ENCODE measurements at places on chromosomes 2 and 18.

- DNase-seq: no peak
Observed at GRCh38 chr2:174878537-174879147, 114.4 kb upstream of the CHRNA1 start.

DNA sequence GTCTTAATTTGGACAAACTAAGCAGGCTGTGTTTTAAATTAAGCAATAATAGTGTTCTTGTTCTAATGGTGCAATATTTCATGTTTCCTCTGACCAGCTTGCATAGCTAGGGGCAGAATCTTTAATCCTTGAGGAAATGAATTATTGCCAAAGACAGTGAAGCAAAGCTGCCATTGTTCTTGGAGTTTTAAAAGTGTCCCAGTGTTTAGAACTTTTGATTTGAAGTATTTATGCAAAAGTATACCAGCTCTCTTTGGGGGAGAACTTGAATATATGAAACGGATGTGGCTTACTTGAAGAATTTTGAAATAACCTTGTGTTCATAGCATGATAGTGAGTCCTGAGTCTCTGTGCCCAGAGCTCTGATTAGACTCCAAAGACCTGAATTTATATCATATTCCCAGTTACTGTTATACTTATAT, 33.4 kb downstream of the ITGA6 start:
- no peak for DNase-seq

DNA sequence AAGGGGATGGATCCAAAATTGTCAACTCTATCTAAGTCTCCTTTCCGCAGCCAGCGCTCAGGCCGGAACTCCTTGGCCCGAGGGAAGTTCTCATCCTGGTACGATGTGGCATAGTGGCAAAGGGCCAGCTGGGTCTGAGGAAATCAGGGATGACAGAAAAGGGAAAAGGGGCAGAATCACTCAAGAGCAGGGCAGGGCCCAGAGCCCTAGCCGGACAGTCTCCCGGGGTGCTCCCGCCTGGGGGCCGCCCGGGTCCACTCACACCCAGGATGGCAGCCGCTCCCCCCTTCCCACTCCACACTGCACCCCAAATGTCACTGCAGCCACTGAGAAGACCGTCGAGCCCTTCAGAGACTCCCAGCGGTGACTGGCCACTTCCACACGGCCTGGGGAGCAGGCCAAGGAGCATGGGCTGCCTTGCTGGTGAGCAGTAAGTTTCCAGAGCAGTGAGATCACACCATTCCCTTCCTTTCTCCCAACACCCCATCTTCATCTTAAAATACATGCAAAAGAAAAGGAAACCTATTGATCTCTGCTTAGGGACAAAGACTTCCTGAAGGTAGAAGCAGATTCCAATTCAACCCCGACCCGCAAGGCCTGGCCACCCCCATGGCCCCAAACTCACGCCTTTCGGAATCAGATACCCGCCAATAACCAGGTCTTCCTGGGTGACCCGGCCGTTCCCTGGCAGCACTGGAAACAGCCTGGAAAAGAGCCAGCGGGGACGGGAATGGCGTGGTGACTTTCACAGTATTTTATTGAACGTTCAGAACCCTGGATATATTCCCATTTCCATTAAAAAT, 26.7 kb downstream of the CYP27C1 start:
- no peak for DNase-seq

DNA sequence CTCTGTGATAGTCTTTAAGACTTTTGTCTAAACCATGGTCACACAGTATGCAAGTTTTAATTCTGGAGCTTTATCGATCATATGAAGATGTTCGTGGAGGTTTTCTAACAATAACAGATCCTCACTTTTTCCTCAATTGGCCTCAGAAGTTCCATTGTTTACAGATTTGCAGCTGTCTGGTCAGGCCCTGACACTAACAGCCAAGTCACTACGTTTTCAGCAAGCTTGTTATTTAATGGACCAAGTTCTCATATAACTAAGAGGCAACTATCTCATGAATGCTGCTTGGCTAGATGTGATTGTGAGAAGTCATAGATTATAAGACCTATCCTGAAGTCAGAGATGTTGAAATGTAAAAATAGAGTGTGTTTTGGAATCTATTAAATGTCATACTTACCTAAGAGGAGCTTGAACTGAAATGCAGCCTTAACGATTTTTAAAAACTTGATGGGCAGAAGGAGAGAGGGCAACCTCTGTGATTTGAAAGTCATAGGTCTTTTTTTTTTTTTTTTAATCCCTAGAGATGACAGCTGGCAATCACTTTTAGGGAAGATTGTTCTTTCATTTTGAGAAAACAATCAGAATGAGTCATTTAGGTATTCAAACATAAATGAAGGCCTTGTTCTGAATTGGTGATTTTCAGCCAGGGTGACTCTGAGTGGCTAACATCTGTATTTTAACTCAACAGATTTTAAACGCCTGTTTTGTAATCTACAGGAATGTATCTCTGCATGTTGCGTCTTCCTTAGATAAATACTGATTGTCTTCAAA, 48.4 kb upstream of the NEMP2 start:
- DNase-seq: no peak

- DNase-seq: no peak
Observed at GRCh38 chr2:234679741-234680687, 183.1 kb upstream of the ARL4C start.

DNA sequence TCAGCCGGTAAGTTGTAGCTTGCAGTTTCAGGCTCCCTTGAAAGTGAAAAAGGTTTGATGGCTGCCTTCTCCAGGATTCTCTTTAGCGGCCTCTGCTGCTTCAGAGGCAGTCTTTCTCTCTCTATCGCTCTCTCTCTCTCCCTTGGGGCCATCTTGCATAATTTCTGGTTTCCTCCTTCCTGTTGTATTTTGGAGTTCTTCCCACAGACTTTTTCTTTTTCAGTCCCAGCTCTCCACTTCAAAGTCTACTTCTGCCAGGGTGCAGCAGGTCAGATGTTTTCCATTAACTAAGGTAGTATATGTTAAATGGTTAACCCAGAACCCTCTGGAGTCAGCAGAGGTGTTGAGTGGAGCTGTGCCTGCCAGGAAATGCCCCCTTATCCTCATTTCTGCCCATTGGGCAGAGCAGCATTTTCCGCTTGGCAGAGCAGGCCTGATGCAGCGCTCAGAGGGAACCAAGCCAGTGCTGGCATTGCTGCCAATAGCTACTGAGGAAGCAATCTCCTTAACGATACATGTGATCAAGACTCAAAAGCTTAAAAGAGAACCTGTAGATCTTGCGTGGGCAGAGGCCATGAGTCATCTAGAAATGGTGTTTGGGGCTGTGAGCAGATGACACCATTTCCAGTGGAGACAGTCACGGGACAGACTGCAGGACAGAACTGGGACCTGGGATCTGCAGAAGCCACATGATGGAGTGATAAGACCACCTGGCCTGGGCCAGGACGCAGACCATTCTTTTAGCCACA, 20.8 kb downstream of the DBI start:
- no peak for DNase-seq

- no peak for DNase-seq
Observed at GRCh38 chr2:72895759-72896281, 8.6 kb downstream of the SPR start.

DNA sequence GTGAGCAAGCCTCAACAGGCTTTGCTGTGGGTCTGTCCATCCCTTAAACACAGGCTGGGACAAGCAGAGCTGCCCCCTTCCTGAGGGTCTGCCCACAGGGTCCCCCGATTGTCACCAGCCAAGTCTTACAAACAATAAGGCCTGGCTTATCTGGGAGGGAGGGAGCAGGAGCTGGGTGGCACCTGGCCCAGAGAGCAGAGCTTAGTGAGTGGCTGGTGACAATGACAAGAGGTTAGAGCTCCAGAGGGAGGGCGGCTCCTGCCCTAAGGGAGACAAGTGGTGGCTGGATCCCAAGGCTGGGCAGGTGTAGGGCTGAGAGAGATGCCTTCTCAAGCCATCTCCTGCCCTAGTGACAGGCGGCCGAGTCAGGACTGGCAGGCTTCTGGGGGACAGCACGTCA, 125.5 kb downstream of the KLHL29 start:
- no peak for DNase-seq

GRCh38 chr2:44596537-44597320, 235.0 kb downstream of the CAMKMT start:
- DNase-seq: no peak

DNA sequence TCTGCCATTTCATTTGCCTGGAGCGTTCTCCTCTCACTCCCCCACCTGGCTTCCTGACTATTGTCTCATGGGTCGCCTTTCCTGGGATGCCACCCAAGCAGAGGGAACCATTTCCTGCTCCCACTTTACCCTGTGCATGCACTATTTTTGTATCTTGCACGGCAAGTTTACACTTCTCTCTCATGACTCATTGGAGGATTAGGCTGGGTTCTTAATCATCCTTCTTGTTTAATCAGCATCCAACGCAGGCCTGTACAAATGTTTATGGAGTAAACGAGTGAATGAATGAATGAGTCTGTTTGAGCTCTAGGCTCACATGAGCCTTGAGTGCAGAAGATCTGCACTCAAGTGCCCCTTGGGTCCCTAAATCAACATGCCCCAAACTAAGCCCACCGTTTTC, 3.8 kb upstream of the ARHGAP25 start:
- DNase-seq: no peak

DNA sequence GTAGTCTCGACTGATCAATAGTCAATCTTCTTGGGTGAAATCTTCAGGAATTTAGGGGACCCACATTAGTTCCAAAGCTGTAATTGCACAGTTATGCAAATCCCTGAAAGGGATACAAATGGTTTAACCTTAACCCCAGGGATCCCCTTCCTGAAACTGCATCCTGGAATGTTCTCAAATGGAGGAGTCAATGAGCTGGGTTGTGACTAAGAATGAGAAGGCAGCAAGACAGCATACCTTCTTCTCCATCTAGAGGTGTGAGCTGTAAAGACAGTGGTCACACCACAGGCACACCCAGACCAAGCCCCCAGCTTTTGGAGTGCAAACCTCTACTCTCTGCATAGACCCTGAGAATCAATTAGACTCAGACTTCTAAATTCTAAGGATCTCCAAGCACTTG, 164.7 kb upstream of the MEIS1 start:
- no peak for DNase-seq

All from stimulated activated CD4-positive, alpha-beta T cell treated with anti-CD3 and anti-CD28 coated beads, Interleukin-15, amount 100 ng/mL, for 1 hour (primary cell).